Bronchial epithelial cell (primary cell): ENCODE measurements at places on chromosomes 2 and 18. TPM values are rescaled to one million over a fixed set of nuclear protein-coding genes. Genes with fewer than 3 reads are reported as not detected.

GRCh38 chr2:210190345-210190744 is 19.1 kb upstream of the KANSL1L start:
- DNase-seq = no peak

- peak; percentile 17 for DNase-seq
Observed at GRCh38 chr2:136932700-136933099, 167.4 kb downstream of the THSD7B start.

DNA sequence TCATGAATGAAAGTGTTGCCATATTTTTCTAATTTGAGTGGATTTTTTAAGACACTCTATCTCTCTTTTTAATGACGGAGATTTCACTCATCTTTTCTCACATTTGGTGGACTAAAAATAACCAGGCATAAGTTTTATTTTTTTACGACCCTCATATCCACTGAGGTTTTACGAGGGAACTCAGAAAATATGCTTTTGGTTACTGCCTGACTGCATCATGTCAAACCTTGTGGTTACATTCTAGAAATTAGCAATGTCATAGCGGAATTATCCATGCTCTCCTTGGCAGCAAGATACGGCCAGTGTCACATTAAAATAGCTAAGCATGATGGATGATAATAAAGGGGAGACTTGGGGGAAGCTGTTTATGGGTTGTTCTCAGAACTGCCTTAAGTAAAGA is 428.6 kb upstream of the FSHR start:
- no peak for DNase-seq

DNA sequence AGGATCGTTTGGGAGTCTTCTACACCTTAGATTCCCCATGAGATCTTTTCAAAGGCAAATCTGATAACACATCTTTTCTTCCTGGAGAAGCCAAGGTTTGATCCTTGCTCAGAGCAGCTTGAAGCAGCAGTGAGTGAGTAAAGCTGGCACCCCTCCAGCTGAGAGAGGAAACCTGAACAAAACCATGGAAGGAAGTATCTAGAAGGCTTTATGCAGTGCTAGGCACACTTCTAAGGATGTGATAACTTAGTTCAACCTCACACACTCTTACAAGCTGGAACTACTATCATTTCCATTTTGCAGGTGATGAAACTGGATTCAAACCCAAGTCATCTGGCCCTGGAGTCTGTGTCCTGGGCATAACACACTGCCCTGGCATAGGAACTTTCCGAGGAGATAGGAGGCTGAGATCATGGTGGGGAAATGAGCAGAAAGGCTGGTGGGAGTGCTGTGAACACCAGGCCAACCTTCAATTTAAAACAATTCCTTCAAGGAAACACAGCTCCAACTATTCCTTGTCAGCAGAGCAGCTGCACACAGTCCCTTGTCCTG is 71.2 kb downstream of the CTAGE1 start:
- DNase-seq = peak; percentile 80

DNA sequence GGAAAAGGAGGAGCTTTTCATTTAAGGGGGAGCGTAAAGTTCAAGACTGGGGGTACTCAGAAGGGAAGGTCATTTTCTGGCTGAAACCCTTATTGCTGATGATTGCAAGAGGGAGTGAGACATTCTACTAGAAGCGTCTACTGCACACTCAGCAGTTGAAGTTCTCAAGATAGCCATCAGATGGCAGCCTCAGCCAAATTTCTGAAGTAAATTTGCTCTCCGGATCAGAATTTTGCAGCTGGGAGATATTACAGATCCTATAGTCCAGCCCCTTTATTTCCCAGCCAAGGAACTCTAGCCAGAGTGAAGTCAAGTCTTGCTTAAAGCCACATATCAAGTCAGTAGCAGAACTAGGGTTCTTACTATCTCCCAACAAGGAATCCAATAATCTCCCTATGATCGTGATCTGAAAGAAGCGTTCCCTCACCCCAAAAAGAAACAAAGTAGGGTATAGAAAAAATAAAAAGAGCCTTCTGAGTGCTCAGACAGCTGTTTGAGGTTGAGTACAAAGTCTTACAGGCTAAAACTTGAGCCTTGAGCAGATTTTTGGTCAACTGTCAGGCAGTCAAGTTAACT is 24.0 kb downstream of the RAX start:
- peak; percentile 77 for DNase-seq

The PUS10 gene
- 5.9 and 6.1 TPM in 2 replicates for total RNA-seq
